ENCODE measurements at places on chromosomes 12 and 14.
A peak's percentile ranks its signal among the peaks of the same experiment; 100 is the strongest.

DNA sequence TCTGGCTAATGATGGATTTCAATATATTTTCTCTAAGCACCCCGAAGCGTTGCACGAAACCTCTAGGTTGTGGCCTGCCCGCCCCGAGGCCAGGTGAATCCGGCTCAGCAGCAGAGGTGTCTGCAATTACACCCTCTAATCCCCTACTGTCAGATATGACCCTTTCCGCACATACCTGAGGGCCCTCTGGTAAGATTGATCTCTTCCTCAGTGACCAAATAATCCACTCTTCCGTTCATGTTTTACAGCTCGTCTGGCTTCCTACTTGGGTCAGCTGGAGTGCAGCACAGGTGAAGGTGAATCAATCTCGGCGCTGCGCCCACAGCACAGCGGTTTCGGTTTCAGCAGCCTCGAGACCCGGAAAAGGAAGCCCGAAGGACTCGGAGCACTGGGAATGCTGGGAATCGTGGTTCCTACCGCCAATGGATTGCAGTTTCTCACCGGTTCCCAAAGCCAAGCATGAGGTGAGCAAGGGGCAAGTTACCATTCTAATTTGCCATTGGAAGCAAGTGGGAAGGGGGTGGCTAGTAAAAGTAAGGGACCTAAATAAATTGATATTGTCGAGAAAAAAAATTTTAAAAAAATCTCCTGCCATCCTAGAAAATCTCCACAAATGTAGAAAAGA, at the start of gene SYNJ2BP:
Gene SYNJ2BP (minus strand): TSS at position 366 of the 625 bp plus-strand sequence. CDS start 127 bp downstream, at position 239.
- peak; percentile 71 for DNase-seq

- no peak for DNase-seq
These were observed 7.5 kb upstream of the TRHDE start for GRCh38 chr12:72264548-72265175.

DNA sequence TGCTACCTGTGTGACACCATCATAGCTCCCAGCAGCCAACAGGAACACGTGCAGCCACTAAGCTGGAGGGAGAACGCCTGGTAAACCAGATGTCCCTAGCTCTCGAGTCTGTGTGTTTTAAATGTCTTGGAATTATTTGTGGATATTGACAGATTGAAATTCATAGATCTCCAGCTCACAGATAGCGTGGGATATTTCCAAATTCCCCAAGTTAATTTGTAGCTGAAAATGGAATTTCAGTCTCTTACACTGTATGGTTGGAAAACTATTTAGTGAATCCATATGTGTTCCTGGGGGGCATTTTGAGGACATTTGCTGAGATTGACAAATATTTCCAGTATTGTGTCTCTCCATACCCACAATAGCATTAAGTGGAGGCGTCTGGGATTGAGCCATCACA, 618.6 kb upstream of the TMEM132C start:
- DNase-seq, result no peak

- DNase-seq, result no peak
These were observed 444.5 kb upstream of the FAR2 start for GRCh38 chr12:28704477-28705169.

GRCh38 chr12:65853489-65854157, 29.3 kb downstream of the HMGA2 start:
- DNase-seq, result no peak

GRCh38 chr12:26740991-26741390, 92.0 kb downstream of the ITPR2 start:
- no peak for DNase-seq

DNA sequence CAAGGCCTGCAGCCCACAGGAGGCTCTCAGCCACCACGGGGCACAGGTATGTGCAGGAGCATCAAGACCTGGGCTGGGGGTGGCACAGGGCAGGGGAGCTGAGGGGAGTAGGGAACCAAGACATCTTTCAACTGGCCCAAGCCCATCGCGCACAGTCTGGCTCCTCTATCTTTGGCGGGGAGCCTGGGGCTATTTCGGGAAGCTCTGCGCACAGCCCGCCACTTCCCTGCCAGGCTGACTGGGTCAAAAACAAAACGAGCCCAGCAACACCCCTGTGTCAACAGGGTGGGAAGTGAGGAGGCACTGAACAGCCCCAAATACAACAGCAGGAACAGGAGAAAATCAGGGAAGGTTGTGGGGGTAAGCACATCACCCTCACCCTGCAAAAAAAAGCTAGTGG, 83.9 kb downstream of the ARL6IP4 start:
- no peak for DNase-seq

DNA sequence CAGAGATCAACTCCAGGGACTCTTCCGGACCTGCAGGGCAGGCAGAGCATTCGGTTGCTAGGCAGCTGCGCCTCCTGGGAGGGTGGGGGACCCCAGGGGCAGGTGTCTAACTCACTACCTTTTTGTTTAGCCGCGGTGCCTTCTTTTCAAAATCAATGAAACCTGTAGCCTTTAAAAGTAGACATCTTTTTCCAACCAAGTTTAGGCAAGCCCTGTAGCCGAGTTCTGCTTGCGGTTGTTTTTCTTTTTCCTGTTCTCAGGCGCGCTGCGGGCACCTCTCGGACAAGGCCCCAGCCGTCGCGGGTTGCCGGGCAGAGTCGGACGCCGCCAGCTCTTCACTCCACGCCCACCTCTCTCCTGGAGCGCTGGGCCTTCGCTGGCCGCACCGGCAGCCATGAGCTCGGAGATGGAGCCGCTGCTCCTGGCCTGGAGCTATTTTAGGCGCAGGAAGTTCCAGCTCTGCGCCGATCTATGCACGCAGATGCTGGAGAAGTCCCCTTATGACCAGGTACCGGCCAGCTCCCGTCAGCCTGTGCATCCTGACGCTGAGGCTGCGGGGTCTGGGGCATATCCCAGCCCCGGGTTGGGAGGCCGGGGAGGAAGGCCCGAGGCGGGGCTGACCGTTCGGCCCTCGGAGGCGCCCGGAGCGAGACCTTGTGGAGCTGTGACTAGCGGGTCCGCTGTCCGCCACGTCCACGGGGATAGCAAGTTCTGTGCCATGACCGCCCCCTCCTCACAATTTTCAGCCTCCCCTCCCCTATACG, at the start of gene TTC8:
Gene TTC8 (plus strand): TSS at position 338 of the 764 bp plus-strand sequence. CDS start 57 bp downstream, at position 395.
- DNase-seq, result peak; percentile 92

GRCh38 chr12:48795550-48796455, 6.9 kb upstream of the ADCY6 start:
- DNase-seq, result peak; percentile 83

DNA sequence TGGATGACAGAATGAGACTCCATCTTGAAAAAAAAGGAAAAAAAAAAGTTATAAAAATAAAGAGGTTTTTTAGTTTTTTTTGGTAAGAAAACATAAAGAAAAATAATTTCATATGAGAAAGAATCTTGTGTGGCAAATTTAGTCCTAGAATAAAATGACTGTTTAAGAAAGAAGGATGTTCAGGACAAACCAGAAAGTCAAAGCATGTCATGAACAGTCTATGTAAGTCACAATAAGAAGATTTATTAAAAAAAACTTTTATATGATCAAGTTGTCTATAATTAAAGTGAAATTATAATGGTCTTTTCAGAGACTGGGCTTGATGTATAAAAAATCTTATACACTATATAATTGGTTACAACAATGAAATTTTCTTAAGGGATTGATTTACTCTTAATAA, 68.1 kb upstream of the HECTD1 start:
- DNase-seq, result no peak

GRCh38 chr12:50234347-50234746, 49.0 kb downstream of the LIMA1 start:
- DNase-seq, result no peak

DNA sequence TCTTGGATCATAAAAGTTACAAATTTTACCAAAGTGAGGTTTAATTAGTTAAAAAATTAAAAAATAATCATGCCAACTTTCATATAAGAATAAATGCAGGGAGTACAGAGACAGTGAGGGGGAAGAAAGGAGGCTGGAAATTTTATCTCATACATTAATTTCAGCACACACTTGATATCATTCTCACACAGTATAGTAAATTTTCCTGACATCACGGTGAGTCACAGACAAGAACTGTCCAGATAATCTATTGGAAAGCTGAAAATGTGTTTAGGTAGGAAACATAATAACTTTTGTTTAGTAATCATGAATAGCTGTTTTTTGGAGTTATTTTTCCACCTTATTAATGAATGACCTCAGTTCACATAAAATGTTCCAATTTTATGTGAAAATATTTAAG, 1204.8 kb downstream of the GALC start:
- no peak for DNase-seq

GRCh38 chr14:89198544-89199329, 218.3 kb downstream of the FOXN3 start:
- DNase-seq, result no peak

DNA sequence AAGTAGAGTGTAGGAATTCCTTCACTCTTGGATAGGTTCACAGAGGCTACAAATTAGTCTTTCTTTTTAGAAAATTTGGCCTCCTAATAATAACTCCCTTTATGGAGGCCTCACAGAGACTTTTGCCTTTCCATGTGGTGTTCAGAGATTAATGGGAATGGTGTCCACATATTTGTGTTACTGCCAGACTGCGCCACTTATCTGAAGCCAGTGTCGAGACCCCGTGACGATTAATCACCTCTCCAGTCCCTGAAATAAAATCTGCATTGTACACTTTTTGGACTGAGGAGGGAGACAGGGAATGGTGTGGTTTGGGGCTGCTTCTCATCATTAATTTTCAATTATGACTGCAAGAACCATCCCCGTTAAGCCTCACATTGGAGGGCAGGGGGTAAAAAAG, 980.5 kb downstream of the FLRT2 start:
- DNase-seq, result no peak

DNA sequence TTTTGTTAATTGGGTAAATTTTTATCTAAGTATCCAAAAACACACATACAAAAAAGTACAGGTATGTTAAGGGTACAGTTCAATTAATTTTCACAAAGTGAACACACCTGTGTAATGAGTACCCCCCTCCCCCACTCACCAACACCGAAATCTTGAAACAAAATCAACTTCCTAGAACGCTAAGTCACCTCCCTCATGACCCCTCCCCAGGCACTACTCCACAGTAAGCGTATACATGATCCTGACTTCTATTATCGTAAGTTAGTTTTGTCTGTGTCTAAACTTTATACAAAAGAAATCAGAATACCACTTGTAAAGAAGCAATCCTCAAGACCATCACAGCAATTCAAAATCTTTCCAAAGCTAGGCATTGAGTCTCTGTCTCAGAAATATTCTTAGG, 100.5 kb downstream of the MED13L start:
- no peak for DNase-seq

All from left forelimb (tissue), 1 donor.